Vagina (tissue), 2 donors: ENCODE measurements at places on chromosomes 11 and 22.

GRCh38 chr22:45428391-45429385 is 15.2 kb downstream of the RIBC2 start:
- no peak for DNase-seq

DNA sequence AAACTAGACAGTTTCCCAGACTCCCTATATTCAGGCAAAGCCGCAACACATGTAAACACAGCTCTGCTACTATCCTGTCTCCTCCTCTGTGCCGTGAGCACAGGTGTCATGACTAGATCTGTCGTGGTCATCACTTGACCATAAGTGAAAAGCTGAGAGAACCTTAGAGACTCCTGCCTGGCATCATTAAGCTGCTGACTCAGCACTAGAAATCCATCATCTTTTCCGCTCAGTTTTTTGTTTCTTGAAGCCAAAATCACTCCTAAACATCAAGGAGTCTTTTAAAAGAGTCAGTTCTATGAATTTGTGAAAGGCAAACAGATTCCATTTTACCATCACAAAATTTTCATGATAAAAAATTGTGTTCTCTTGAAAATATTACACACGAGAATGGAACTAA is 102.5 kb upstream of the TP53AIP1 start:
- DNase-seq: no peak

DNA sequence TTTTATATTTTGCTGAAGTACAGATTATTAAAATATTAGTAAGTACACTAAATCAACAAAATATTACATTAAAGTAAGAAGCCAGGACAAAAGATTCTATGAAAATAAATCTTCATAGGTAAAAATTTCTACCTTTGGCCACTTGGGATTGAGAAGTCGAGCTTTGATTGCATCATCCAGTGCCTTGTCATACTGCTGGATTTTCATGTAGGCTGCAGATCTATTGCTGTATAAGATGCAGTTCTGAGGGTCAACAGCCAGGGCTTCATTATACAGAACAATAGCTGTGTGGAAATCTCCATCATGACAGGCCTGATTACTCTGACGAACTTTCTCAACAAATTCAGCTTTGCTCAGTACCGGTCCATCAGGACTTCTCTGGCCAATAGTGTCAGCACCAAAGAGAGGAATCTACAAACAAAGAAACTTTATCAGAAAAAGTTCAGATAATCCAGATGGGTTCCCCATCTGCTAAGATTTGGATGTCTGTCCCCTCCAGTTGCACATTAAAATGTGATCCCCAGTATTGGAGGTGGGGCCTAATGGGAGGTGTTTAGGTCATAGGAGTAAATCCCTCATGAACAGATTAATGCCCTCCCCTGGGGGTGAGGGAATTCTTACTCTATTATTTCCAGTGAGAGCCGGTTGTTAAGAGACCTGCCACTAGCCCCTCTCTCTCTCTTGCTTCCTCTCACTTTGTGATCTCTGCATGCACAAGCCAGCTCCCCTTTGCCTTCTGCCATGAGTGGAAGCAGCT is 50.0 kb downstream of the TTC28 start:
- no peak for DNase-seq

DNA sequence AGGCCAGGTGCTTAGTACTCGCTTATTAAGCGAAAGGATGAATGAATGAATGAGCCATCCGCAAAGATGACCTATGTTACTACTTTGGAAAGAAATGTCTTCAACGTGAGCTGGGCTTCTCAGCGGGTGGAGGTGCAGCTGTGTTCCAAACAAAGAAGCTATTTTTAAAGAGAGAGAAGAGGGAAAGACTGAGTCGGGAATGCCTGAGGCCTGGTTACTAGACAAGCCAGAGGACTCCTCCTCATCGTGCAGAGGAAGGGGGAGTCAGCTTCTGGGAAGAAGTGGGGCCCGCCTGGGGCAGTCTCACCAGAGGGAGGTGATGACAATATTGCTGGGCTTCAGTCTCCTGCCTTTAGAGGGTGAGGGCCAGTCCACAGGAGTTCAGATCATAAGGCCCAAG is 30.4 kb upstream of the CD5 start:
- no peak for DNase-seq

GRCh38 chr22:26295563-26296126 is 126.4 kb downstream of the SEZ6L start:
- no peak for DNase-seq

DNA sequence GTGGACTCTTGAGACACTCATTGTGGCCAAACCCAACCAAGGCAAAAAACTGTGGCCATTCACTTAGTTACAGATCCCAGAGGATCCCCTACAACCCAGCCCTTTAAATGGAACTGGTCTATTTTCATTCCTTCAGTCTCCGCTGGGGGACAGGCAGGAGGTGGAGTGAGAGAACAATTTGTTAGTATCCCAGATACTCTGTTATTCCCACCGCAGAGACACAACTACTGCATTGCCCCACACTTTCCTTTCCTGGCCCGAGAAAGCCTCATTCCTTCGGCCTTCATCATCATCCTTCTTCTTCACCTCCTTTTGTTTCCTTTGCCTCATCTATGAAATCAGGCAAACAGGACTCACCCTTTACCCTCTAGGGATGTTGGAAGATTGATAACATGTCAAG is 191.1 kb downstream of the NTM start:
- DNase-seq: no peak

DNA sequence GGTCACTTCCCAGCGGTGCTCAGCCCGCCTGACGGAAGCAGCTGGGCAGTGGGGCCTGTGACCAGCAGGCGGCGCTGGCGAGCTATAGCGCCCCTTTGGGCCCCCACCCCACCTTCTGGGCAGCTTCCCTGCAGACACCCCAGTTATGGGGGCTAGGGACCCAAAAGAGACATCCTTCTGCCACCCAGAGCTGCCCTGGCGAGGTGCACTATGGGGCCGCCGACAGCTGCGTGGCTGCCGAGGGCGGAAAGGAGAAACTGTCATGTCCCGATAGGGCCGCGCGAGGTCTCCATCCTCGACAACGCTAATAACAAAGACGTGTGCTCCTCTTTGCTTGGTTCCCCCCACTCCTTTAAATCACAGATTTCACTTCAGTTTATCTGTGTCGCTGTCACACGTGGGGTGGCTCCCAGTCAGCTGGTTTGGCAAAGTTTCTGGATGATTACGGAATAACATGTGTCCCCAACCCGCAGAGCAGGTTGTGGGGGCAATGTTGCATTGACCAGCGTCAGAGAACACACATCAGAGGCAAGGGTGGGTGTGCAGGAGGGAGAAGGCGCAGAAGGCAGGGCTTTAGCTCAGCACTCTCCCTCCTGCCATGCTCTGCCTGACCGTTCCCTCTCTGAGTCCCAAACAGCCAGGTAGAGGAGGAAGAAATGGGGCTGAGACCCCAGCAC is 673 bp upstream of the MYO7A start:
- DNase-seq: no peak

DNA sequence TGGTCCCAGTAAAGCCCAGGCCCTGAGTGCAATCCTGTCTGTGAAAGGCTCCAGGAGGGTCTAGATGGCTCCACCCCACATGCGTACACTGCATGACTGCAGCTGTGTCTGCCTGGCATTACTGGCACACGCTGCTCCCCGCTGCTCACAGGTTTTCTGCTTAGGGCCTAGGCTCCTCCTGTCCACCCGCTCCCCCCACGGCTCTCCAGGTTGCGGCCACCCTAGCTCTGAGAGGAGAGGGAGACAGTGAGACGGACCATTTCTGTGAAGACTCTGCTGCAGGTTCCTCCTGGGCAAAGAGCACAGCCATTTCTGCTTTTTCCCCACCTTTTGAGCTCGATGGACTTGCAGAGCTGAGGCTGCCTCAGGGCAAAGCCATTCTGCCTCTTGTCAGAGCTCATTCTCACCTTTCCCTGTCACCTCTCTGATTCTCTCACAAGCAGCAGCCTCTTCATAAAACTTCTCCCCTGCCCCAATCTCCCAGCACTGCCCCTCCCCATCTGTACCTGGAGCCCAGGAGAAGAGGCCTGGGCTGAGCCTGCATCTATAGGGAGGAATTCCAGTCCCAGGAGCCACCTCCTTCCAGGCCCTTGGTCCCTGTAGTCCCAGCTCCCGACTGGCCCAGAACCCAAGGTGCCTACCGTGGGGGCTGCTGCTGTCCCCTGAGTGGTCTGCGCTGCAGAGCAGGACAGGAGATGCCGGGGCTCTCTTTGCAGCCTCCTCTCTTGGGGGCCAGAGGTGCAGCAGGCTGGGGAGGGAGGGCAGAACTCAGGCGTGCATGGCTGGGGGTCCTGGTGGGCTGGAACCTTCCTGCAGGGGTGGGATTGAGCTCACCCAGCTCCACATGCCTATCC is 433.7 kb upstream of the B3GAT1 start:
- DNase-seq: no peak

GRCh38 chr11:125164091-125164421 is 495 bp upstream of the PKNOX2 start:
- DNase-seq: no peak

- DNase-seq: no peak
Measured at GRCh38 chr11:66146074-66146473, 76.0 kb downstream of the PACS1 start.

GRCh38 chr11:112196519-112197087 is 21.3 kb downstream of the BCO2 start:
- no peak for DNase-seq

DNA sequence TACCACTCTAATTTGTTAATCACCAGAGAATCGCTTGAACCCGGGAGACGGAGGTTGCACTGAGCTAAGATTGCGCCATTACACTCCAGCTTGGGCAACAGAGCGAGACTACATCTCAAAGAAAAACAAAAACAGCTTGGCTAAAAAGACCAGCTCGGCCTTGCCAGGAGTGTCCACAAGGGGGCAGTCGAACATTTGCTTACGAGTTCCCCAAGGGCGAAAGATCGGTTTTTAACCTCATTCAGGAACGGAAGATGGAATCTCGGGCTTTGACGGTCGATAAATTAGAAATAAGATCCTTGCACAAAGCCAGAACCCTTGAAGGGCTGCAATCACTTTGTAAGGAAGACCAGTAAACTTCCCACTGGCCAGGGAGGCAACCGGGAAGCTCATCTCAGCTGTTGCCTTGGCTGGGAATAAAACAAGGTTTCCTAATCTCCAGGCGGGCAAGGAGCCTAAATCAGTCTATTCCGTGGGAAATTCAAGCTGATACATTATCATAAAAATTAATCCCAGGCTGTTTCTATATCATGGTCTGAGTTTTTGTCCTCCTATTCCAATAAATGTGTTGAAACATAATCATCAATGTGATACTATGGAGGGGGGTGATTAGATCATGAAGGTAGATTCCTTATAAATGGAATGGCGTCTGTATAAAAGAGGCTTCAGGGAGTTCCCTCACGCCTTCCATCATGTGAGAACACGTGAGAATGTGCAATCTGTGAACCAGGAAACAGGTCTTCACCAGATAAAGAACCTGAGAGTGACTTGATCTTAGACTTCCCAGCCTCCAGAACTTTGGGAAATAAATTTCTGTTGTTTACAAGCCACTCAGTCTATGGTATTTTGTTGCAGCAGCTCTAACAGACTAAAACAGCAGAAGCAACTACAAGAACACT is 14.9 kb upstream of the SLC29A2 start:
- DNase-seq: no peak

- no peak for DNase-seq
Measured at GRCh38 chr11:68695531-68695930, 11.2 kb downstream of the GAL start.
